ENCODE measurements at places on chromosomes 7 and 10. TPM values are rescaled to one million over a fixed set of nuclear protein-coding genes. Genes with fewer than 3 reads are reported as not detected.

- no peak for DNase-seq
Measured at GRCh38 chr10:84244651-84245270, at the start of gene RGR. Gene RGR (plus strand): TSS chr10:84245053. CDS start chr10:84245091, 38 bp downstream.

GRCh38 chr10:17056781-17057428 lies 72.7 kb downstream of the CUBN start:
- DNase-seq, result peak; percentile 44

- no peak for DNase-seq
Measured at GRCh38 chr7:130096243-130096827, 26.0 kb downstream of the KLHDC10 start.

DNA sequence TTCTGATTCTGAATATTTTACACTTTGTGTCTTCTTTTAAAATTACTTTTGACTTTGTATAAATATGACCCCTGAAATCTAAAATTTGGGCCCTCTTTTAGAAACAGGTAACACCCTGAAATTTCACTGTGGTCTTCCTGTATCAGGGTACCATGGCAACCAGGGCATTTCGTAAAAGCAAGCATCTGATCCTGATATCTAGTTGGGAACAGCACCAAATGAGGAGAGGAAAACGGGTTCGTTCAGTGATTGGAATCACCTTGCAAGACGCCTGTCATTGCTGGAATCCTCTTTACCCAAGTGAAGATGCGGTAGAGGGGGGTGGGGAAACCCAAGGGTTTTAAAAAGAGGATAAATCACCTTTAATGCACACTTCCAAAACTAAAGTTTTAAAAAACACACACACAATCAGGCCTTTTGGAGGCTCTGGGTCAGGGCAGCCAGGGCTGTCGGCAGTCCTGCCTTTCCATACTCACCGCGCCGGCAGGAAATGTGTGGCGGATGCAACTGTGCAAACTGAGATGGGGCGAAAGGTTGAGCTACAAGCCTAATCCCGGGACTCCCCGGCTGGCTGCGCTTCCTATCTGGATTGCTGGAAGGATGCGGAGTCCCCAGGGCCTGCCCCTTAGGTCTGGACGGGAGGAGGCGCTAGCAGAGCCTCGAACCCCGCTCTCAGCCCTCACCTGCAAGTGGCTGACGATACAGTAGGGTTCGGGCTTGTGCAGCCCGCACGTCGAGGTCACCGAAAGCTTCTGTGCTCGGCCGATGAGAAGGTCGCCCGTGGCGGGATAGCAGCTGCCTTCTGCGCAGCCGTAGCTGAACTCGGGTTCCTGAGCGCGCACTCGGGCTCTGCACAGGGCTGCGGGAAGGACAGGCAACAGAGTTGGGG lies 1.8 kb downstream of the LAMB1 start:
- no peak for DNase-seq

DNA sequence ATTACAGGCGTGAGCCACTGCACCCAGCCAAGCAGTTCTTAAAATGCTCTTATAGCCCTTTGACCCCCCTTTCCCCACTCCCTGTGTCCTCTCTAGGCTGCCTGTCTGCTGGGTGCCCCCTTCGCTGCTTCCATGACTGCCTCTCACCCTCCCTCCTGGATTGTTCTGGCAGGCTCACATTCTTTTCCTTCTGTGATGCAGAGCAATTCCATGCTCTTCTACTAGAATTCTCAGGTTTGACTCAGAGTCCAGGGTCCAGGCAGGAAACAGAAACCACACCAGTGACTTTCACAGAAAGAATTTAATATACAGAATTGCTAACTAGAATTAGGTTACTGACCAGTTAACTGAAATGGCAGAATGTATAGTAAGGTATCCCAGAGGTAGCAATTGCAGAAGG lies 244.8 kb downstream of the BAMBI start:
- no peak for DNase-seq

TFPI2 gene
- total RNA-seq, result 18.5 TPM

OR2A7 gene
- 0.07 TPM for total RNA-seq

DNA sequence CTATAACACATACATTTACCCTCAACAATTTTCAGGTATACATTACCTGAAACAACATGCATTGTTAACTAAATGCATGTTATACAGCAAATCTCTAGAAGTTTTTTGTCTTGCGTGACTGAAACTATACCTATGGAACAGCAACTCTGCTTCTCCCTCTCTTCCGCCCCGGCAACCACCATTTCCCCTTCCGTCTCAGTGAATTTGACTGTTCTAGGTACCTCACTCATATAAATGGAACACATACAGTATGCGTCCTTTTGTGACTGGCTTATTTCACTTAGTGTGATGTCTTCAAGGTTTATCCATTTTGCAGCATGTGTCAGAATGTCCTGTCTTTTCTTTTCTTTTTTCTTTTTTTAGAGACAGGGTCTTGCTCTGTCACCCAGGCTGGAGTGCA lies 22.5 kb downstream of the CALHM2 start:
- DNase-seq, result no peak

DNA sequence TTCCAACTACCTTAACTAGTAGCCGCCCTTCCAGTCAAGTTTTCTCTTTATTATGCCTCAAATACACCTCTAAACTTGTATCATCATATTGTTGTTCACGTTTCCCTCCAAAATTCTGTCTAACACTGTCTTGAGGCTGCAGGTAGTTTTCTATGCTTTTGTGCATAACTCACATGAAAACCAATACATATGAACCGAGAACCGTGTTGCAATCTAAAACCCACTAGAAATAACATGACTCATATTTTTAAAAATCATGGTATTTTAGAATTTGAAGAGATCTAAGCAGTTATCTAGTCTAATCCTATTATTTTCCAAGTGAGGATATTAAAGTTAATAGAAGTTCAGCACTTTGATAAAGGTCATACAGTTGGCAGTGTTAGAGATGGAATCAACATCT lies 18.2 kb downstream of the LIPF start:
- no peak for DNase-seq

TMEM213 gene
- not detected for total RNA-seq

DNA sequence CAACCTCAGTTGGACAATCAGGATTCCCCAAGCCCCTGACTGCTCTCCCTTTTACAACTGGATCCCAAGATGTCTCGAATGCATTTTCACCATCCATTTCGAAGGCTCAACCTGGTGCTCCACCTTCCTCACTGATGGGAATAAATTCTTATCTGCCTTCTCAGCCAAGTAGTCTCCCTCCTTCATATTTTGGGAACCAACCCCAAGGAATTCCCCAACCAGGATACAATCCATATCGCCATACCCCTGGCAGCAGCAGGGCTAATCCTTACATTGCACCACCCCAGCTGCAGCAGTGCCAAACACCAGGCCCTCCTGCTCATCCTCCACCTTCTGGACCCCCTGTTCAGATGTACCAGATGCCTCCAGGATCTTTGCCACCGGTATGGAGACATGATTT lies 6.0 kb downstream of the SEC23IP start:
- no peak for DNase-seq

FAM221A gene
- total RNA-seq, result 7.0 TPM

- no peak for DNase-seq
Measured at GRCh38 chr10:48890888-48891850, 48.5 kb downstream of the LRRC18 start.

DNA sequence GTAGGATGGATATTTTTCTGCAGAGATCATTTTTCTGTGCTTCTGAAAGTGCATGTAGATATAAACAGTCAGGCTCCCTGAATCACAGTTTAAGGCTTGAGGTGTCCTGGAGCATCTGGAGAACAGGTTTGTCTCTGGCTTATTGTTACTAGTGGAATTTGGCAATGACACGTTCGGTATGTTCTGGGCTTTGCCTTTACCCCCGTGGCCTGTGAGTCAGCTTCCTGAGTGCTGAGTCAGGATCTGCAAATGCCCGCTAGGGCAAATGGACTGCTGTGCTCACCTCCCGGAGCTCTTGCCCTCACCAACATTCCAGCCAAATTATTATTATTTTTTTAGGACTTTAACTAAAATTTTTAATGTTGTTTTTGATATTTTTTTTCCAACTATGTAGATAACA lies 192.5 kb upstream of the PRSS1 start:
- peak; percentile 99 for DNase-seq

GRCh38 chr7:51292596-51292995 lies 24.0 kb downstream of the COBL start:
- DNase-seq, result no peak
